ENCODE measurements at places on chromosomes 1 and 21.

DNA sequence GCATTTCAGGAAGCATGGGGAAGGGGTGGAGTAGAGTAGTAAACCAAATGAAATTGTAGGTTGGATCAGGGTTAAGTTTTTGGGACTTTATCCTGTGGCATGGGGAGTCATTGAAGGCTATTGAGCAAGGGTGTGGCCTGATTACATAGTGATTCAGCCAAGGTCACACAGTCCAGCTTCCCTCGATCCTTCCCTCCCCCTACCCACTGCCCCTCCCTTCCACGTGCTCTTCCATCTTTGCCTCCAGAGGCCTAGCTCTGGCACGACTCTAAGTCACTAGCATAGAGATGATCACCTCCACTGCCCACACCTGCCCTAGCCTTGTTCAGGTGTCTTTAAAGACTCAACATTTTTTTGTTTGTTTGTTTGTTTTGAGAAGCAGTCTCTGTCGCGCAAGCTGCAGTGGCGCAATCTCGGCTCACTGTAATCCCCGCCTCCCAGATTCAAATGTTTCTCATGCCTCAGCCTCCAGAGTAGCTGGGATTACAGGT, 37.2 kb upstream of the SLC9A1 start:
- DNase-seq = no peak

GRCh38 chr21:41680444-41681347, 86.2 kb downstream of the RIPK4 start:
- DNase-seq = no peak

DNA sequence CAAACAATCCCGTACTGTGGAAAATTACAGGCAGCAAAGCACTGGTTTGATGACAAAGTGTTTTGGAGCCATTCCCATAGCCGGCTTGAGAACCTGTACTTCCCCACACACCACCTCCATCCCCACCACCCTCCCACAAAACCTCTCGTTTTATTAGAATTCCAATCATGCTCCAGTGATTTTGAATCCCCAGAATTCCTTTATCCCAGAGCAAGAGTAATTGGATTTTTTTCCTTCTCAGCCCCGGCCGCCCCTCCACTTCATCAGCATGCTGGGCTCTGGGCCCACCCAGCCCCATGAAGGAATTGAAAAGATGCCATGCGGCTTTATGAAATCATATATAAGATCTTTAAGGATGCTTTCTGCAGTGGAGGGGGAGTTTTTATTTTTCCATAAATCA, 136.6 kb downstream of the OMA1 start:
- no peak for DNase-seq

DNA sequence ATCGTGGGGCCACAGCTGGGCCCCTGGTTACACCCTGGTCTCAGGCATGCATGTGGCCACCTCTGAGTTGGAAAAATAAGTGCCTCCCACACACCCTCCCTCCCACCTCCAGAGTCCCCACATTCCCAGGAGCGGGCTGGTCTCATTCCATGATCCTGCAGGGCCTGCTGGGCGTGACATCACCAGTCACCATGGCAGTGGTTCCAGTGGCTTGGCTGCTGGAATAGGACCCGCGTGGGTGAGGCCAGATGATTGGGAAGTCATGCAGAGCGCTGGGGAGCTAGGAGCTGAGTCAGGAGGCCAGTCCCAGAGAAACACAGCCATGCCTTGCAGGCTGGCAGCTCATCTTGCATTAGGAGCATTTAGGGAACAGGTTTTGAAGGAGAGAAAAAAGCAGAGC, 125.4 kb upstream of the TMEM51 start:
- DNase-seq = no peak

- no peak for DNase-seq
Observed at GRCh38 chr21:25977068-25977611, 193.4 kb downstream of the APP start.

DNA sequence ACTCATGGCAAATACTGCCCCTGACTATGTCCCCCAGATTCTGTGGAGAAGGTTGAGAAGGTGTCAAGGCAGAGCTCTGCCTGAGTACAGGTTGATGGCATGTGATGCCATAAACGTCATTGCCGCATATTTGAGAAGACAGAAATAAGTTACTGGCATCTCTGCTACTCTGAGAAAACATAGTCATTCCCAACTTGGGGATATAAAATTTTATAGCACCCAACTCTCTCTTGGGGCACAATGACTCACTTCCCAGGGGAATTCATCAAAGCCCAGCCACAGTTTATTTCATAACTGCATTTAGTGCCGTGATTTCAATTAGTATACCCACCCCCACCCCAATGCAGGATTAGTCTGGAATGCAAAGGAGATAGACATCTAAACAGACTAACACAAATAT, 101.9 kb upstream of the TNR start:
- no peak for DNase-seq

- DNase-seq = no peak
Observed at GRCh38 chr1:16418823-16419425, 18.3 kb downstream of the SPATA21 start.

GRCh38 chr21:46154155-46154954, 1.0 kb downstream of the FTCD start:
- DNase-seq = no peak

GRCh38 chr1:71667216-71667615, 586.4 kb upstream of the ZRANB2 start:
- no peak for DNase-seq

DNA sequence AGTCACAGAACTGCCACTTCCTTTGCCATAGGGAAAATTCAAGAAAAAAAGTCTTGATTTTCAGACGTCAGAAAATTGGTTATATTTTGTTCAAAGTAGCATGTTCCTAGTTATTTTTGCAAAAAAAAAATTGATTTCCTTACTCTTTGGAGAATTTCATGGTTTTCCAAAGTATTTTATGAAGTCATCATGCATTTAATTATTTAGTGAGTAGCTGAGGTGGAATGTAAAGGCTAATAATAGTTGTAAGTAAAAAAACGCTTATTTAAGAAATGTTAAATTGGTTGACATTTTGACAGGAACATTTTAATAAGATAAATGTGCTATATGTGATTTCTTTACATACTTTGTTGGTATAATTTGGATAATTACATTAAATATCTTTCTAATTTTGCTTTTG, 20.8 kb downstream of the TSEN15 start:
- no peak for DNase-seq

- DNase-seq = no peak
Observed at GRCh38 chr1:34779526-34779925, 1.5 kb upstream of the GJB3 start.

- no peak for DNase-seq
Observed at GRCh38 chr1:156480016-156480370, 20.6 kb downstream of the MEF2D start.

DNA sequence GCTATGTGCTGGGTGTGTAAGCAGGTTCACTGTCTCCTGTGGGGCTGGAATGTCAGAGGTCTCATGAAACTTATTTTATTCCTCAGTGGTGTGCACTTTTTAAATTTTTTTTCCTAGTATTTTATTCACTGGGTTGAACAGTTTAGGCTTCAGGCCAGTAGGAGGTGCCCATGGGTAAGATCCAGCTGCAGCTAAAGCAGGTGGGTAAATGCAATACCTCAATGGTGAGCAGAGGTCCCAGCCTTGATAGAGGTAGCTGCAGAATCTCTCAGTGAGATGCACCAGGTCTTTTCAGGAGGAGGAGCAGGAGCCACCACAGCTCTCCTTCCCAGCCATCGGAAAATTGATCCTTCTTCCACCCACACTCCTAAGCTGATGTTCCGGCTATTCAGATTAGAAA, 12.6 kb upstream of the OR6N2 start:
- no peak for DNase-seq

DNA sequence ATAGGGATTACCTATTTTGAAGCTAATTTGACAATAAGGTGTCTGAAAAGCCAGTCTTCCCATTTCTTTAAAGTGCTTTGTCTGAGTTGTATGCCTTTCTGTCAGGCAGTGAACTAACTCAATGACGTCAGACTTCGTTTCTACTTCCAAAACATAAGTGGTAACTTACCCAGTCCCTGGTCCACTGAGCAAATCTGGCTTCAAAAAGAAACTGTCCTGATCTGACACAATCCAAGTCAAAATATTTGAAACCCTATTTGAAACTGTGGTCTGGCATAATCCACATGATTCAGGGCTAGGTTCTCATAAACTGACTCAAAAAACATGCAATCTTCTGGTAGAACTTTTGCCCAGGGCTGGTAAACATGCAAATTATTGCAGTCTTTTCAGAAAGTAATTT, 34.0 kb downstream of the DIRAS3 start:
- no peak for DNase-seq

GRCh38 chr1:2966449-2967328, 54.6 kb upstream of the ACTRT2 start:
- no peak for DNase-seq

GRCh38 chr1:2194319-2194897, at the start of gene FAAP20:
Gene FAAP20, minus strand, starts transcription at chr1:2194772. Its CDS starts 23 bp downstream, at chr1:2194749.
- peak; percentile 86 for DNase-seq

DNA sequence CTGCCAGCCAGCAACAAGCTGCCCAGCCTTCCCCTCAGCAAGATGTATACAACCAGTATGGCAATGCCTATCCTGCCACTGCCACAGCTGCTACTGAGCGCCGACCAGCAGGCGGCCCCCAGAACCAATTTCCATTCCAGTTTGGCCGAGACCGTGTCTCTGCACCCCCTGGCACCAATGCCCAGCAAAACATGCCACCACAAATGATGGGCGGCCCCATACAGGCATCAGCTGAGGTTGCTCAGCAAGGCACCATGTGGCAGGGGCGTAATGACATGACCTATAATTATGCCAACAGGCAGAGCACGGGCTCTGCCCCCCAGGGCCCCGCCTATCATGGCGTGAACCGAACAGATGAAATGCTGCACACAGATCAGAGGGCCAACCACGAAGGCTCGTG, 13.3 kb upstream of the PIGV start:
- DNase-seq = no peak

DNA sequence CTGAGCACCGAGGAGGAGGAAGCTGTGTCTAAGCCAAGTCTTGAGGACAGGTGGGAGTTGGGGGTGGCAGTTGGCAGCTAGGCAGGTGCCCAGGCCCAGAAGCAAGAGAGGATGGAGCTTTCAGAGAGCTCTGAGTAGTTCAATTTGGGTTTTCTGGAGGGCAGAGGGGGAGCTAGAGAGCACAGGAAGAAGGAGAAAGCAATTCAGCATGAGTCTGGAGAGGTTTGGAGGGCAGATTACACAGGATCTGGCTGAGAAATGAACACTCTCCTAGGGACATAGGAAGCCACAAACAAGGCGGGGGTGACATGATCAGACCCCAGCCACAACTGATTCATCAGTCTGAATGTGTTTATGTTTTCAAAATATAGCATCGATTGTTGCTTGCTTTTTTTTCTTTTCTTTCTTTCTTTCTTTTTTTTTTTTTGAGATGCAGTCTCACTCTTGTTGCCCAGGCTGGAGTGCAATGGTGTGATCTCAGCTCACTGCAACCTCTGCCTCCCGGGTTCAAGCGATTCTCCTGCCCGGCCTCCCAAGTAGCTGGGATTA, 23.8 kb downstream of the PTPRF start:
- DNase-seq = no peak

GRCh38 chr1:65910432-65910831, 117.7 kb downstream of the PDE4B start:
- DNase-seq = no peak

GRCh38 chr1:55544826-55545225, 329.7 kb upstream of the USP24 start:
- DNase-seq = no peak

DNA sequence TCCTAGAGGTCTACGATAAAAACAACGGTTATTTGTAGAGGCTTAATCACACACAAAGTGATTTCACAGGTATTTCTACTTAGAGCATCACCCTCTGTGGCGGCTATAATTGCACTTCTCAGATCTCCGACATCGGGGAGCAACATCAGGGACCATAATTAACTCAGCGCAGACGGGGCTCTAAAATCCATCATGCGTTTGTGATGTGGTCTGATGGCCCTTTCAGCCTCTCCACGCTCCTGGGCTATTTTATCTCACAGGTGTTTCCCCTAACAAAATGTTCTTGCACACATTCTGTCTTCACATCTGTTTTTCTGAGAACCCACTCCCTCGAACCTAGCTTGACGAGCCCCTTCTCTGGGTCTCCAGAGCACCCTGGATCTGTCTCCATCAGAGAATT, 146.3 kb upstream of the DUSP10 start:
- no peak for DNase-seq

DNA sequence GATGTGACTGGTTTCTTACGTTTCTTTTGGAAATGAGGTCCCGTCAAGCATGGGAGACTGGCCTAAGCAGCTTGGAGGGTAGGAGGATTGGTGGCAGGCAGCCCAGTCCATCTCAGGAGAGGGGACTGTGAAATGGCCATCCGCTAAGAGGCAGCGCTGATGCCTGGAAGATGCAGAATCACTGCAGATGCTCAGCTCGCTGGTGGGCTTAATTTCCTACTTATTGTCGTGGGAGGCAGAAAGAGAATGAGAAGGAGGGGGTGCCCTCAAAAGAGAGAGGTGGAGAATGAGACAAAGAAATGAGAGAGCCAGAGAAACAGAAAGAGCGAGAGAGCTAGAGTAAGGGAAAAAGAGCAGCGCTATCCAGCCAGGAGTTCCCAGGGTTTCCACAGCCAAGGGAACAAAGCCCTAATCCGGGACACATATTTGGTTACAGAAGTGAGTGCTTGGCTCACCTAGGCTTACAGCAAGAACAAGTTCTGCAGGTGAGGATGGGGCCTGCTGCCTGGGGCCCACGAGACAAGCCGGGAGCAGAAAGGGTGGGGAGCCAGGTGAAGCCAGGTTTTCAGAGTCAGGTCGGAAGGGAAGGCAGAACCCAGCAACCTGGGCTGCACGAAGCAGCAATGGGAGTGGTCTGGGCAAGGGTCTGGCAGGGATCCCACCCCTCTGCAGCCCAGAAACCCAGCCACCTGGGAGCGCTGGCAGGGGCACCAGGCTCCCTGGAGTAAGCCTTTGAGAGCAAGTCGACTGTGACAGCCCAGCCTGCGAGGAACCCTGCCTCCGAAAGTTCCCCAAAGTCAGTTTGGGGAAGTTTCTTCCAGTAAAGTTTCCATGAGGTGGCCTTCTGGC, 5.8 kb downstream of the ECE1 start:
- no peak for DNase-seq

DNA sequence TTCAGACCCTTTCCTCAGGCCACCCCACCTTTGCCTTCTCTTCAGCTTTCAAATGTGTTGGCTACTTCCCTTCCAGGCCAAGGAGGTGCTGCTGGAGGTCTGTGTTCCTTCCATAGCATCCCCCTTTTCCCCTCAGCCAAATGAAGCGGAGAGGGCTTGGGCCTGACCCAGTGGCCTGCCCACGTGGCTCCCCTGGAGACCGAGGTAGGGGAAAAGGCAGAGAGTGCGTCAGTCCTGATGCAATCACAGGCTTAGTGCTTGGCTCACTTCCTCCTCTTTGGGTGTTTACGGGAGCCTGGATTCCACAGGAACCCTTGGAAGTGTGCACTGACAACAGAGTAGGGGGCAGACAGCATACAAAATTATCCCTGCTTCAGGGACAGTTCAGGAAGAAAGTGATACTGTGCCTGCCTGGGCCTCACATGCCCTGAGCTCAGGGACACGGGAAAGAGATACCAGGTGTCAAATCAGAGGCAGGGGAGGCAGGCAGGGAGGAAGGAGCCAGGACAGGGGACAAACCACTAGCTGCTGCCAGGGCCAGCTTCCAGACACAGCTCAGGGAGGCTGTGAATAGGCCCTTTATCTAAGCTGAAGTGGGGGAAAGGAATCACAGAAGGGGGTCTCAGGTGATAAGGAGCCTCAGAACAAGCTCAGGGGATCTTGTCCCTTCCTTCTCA, 16.6 kb upstream of the PTP4A2 start:
- no peak for DNase-seq
